ENCODE measurements at places on chromosomes 4 and X.

DNA sequence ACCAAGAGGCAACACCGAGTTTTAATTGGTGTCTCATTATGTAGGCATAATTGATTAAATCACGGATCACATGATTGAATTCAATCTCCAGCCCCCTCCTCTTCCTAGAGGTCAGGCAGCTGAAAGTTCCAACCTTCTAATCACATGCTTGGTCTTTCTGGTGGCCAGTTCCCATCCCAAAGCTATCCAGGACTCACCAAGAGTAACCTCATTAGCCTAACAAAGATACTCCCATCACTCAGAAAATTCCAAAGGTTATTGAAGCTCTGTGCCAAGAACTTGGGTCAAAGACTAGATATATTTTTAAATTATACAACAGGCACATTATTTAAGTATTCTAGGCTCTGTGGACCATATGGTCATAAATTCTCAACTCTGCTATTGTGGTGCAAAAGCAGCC, 65.1 kb downstream of the SLC10A7 start:
- no peak for DNase-seq

DNA sequence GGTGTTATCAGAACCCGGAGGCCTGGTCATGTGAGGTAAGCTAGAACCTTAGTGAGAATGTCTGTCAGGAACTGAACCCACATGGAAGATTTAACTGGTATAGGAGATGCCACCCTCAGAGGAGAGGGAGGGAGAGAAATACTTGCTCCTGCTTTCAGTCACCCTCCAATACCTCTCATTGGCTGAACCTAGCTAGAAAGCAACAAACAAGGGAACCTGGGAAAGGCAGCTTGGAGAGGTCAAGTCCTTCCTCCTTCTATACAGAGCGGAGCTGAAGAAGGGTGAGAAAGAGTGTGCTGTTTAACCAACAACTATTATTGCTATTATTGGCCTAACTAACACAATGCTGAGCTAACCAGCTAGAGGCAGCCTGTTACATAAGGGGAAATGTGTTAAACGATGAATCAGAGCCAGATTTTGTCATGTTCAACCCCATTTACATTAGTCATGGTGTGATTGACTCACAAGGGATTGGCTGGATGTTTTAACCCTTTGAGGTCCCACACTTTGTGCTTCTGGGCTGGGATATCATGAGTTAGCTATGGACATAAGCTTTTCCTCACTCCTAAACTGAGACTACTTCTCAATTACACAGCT, 96.5 kb upstream of the ESX1 start:
- peak; percentile 2 for DNase-seq

GRCh38 chrX:802846-803245, 172.3 kb downstream of the SHOX start:
- no peak for DNase-seq

GRCh38 chrX:82208975-82209374, 1007.1 kb downstream of the SH3BGRL start:
- no peak for DNase-seq

- peak; percentile 24 for DNase-seq
Observed at GRCh38 chr4:123120473-123120872, 198.1 kb upstream of the NUDT6 start.

DNA sequence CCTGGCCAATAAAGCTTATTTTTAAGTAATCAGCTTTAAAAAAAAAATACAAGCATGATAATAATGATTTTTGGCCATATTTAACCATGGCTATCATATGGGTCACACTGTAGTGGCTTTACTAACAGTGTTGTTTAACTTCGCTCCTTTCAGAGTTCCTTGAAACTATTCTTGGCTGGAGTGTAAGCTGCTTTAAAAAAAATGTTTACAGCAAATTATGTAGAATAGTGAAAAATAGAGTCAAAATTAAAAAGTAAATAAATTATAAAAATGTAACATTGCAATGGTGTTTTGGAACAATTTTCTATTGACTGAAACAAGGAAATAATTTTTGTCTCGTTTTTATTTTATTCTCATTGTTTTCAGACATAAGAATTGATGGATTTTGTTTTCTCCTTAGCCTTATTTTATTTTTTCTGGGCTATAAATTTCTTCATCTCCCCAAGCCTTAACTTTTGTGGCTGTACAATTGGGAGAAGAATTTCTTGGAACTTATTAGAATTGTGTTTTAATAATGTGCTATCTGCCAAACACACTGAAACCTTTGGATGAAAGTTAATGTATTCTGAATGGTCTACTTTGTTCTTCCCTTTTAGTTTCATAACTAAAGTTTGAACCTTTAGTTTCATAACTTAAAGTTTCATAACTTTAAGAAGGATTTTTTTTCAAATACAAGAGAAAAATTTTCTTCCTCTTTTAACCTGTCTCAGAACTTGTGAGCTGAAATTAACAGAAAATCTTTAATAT, 182.0 kb downstream of the ARHGAP24 start:
- DNase-seq = no peak

- no peak for DNase-seq
Observed at GRCh38 chrX:132461886-132462285, 27.0 kb downstream of the MBNL3 start.

GRCh38 chrX:96372313-96373046, 312.2 kb upstream of the DIAPH2 start:
- no peak for DNase-seq

DNA sequence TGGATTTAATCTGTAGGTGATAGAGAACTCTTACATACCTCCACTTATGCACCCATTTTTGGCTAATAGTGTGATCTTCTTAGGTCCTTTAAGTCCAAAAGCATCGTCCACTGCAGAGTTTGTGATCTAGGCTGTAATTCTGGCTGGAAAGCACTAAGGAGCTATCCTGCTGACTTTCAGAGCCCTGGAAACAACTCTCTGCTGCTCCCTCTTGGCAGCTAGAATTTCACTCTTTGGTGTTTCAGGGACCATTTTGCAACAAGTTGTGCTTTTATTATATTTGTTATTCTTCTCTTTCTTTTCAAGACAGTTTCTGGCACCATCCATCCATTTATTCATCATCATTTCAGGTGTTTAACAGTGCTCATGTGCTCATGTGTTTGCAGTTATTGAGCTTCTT, 130.0 kb downstream of the RBM46 start:
- no peak for DNase-seq

GRCh38 chr4:120901731-120902130, 20.8 kb downstream of the PRDM5 start:
- no peak for DNase-seq

DNA sequence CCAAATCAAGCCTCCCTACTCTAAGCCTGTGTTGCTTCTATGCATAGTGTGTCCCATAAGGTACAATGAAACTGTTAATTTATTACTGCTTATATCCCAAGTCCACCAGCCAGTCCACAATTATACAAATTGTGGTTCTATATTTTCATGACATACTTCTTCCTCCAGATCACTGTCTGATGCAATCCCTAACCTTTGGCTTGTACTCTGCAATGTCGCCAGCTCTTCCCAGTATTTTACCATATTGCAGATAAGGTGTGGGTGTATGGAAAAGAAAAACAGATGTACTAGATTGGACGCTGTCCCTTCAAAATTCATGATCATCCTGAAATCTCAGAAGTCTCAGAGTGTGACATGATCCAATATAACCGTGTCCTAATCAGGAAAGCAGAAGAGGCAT, 286.2 kb downstream of the GASK1B start:
- DNase-seq = no peak

- DNase-seq = no peak
Observed at GRCh38 chrX:17497193-17497592, 122.2 kb downstream of the NHS start.

DNA sequence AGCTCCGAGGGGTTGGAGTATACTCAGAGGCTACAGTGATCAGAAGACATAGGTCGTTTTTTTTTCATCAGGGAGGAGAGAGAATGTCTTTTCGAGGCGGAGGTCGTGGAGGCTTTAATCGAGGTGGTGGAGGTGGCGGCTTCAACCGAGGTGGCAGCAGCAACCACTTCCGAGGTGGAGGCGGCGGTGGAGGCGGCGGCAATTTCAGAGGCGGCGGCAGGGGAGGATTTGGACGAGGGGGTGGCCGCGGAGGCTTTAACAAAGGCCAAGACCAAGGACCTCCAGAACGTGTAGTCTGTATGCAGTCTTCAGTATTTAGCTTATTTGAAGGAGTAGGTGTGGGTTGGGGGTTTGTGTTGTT, 500 bp downstream of the GAR1 start:
- no peak for DNase-seq

- DNase-seq = no peak
Observed at GRCh38 chr4:120731561-120731960, 191.0 kb downstream of the PRDM5 start.

DNA sequence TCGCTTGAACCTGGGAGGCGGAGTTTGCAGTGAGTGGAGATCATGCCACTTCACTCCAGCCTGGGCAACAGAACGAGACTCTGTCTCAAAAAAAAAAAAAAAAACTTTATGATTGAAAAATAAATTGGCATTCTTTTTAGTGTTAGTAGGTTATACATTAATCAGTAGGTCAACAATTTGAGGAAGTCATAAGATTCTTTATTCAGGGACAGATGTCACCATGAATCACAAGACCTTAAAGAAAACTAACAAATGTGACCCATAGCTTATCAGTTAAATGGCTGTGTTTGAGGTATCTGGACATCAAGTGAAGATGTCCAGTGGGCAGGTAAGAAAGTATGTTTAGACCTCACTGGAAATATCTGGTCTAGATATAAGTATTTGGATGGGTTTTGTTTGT, 9.3 kb upstream of the PRMT9 start:
- no peak for DNase-seq

GRCh38 chr4:168398188-168398587, 79.6 kb upstream of the DDX60 start:
- DNase-seq = no peak

- no peak for DNase-seq
Observed at GRCh38 chr4:146232131-146232722, 17.9 kb downstream of the REELD1 start.

GRCh38 chr4:791898-792625, 33.9 kb downstream of the CPLX1 start:
- no peak for DNase-seq

DNA sequence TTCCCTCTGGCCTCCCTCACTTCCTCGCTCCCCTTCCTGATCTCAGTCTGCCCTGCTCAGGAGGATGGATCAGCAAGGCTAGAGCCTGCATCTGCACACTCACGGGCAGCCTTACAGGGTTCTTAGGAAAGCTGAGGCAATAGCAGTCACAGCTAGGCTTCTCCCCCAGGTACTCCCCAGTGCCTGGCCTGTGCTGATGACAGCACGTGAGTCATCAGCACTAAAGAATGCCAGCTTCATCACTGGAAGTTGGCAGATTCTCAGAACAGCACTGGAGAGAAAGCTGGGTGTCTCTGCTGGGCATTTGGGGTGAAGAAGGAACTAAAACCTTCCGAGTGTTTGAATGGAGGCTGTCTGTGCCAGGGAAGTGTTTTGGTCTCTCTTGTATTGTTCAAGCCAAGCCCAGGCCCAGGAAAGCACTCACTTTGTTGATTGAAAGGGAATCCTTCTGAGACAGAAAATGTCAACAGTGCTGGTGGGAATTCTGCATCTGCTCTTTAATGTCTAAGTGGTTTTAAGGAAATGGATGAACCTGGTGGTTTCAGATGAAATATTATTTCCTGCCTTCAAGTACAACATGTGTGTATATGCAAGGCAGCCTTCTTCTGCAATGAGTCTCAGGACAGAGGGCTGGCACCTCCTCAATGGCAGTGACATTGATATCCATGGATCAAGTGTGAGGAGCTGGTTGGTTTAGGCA, 73.0 kb upstream of the SCOC start:
- DNase-seq = peak; percentile 5

- DNase-seq = no peak
Observed at GRCh38 chr4:151428346-151428745, 19.4 kb downstream of the FHIP1A start.

DNA sequence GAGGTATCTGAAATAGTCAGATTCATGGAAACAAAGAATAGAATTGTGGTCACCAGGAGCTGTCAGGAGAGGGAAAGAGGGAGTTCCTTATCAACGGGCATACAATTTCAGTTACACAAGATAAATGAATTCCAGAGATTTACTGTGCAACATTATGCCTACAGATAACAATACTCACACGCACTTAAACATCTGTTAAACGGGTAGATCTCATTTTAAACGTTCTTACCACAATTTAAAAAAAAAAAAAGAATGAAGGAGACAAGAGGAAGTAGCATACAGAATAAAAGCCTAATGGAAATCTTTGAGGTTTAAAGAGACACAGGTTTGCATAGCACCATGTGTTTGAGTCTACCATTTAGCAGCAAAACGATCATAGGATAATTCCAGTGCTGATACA, 298.0 kb downstream of the DKK2 start:
- DNase-seq = no peak

DNA sequence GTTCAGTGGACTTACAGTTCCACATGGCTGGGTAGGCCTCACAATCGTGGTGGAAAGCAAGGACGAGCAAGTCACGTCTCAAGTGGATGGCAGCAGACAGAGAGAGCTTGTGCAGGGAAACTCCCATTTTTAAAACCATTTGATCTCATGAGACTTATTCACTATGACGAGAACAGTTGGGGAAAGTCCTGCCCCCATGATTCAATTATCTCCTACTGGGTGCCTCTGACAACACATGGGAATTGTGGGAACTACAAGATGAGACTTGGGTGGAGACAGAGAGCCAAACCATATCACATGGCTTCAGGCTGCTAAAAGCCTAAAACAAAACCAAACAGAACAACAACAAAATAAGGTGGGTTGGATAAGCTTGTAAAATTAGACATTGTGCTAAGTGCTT, 194.4 kb upstream of the CPEB2 start:
- DNase-seq = no peak

DNA sequence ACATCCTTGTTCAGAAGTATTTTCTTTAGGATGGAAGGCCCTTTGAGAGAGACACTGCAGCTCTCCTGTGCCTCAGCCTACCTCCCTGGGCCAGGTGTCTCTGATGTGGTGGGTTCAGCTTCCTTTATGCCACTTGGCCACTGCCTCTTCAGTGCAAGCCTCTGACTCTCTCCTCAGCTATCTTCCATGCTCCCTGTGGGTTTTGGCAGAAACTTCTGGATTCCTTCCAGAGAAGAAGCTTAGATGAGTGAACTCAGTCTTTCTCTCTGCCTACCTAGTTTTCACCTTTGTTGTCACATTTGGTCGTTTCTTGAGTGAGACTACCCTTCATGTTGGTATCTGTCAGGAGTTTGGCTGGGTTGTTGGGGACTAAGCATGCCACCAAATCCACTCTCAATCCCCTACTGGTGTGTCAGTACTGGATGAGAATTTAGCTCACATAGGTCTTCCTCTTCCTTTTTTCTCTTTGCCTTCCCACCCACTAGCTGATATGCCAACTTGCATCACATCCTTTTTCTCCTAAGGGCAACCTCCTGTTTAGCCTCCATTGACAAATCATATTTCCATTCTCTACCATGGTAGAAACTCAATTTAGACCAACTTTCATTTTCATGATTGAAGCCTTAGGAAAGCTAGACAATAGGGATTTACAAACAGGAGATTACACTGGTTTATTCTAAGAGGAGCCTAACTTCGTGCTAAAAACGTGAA, 32.0 kb downstream of the IL15 start:
- no peak for DNase-seq

GRCh38 chr4:11342401-11342800, 86.3 kb downstream of the HS3ST1 start:
- DNase-seq = no peak

- DNase-seq = peak; percentile 26
Observed at GRCh38 chr4:122450847-122451246, 5.7 kb downstream of the IL2 start.
